CD4-positive, alpha-beta T cell treated with Interleukin-15 for 1 hour (primary cell): ENCODE measurements at places on chromosomes 6 and 20.
A peak's percentile ranks its signal among the peaks of the same experiment; 100 is the strongest.

DNA sequence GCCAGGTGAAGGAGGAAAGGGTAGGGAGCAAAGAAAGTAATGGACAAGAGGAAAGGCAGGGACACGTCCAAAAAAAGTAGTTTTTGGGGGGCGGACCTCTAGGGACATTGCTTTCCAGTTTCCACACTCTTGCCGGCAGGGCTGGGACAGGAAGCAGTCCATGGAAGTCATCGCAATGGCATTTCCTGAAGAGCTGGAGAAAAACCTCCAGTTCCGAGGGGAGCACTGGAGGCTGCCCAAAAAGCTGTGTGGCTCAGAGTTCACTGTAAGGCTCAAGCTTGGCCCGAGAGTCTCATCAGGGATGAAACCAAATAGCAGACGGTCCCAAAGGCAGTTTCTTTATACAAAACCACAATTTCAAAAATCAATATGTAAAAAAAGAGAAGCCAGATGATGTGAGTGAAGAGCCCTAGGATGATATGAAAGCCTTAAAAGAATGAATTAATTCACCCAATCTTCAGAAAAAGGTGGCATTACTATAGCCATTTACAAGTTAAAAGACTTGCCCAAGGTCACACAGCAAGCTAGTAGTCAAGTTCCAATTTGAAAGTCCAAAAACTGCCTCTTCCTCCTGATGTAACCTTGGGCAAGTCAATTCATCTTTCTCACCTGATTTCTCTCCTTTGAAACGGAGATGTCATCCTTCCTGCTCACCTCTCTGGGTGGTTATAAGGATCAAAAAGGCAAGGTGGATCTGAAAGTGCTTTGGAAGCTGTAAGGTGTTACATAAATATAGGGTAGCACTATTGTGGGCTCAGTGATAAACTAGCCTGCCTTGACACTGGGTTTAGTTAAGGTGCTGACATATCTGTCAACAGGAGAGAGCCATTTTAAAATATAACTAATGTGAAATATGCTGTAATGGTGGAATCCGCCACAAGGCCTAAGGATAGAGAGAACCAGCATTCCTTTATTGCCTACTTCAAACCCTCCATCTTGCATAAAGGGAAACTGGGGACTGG lies 9.1 kb downstream of the BCL2L1 start:
- DNase-seq, result no peak

- peak; percentile 47 for DNase-seq
Observed at GRCh38 chr20:21505810-21506530, 7.9 kb downstream of the NKX2-2 start.

- no peak for DNase-seq
Observed at GRCh38 chr6:30795549-30796293, 51.4 kb upstream of the IER3 start.

- DNase-seq, result no peak
Observed at GRCh38 chr20:50794181-50794845, 548 bp upstream of the BCAS4 start.
